ENCODE measurements at places on chromosomes 16 and 17.

- DNase-seq = no peak
Measured at GRCh38 chr17:48795444-48796162, 21.4 kb downstream of the TTLL6 start.

- DNase-seq = no peak
Measured at GRCh38 chr16:21937336-21937829, 15.8 kb upstream of the UQCRC2 start.

GRCh38 chr17:16989953-16990860 is 18.3 kb upstream of the TNFRSF13B start:
- no peak for DNase-seq

DNA sequence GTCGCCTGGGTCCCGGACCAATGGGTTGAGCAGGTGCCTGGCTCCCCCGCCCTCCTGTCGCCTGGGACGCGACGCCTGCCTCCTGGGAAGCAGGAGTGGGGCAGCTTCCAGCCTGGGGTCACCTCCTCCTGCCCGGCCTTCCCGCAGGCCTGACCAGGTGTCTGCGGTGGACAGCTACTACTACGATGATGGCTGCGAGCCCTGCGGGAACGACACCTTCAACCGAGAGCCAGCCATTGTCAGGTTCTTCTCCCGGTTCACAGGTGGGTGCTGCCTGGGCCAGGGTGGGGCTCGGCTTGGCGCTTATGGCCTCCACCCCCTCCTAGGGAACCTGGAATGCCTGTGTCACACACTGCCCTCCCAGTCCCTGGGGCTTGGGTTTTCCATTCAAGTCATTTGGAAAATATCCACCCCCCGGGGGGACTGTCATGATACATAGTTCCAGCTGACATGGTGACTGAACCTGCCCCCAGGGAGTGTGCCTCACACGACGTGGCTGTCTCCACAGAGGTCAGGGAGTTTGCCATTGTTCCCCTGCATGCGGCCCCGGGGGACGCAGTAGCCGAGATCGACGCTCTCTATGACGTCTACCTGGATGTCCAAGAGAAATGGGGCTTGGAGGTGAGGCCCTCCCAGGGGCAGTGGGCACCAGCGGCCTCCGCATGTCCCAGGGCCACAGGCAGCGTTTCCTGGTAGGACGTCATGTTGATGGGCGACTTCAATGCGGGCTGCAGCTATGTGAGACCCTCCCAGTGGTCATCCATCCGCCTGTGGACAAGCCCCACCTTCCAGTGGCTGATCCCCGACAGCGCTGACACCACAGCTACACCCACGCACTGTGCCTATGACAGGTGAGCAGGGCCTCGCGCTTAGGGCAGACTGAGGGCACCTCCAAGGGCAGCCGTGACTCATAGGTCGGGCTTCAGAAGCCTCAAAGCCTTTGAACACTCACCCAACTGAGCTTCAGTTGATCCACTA is 2.3 kb downstream of the DNASE1 start:
- DNase-seq = no peak

DNA sequence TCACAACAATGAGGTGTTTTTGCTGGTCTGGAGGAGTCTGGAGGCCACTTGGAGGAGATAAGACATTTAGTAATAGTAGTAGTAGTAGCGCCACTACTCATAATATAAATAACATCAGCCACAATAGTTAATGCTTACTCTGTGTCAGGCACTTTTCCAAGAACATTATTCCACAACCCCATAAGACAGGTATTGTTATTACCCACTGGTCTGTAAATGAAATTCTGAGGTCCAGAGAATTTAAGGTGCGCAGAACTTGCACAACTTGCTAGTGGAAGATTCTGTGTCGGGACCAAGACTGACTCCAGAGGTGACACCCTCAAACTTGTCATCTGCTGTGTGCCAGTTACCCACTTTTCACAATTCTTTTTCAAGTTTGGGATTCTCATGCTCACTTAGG is 106.5 kb downstream of the MRM1 start:
- no peak for DNase-seq

Data from cortex of kidney (tissue), 1 donor.